ENCODE measurements at places on chromosomes 11 and 22. TPM values are rescaled to one million over a fixed set of nuclear protein-coding genes. Genes with fewer than 3 reads are reported as not detected.

NCR3LG1 gene
- not detected for polyA plus RNA-seq

SAC3D1 gene
- 5.4 TPM for polyA plus RNA-seq

SYCE3 gene
- not detected for polyA plus RNA-seq

METTL15 gene
- 5.9 TPM for polyA plus RNA-seq

ACTN3 gene
- polyA plus RNA-seq, result not detected

OR8D4 gene
- polyA plus RNA-seq, result not detected

NEFH gene
- not detected for polyA plus RNA-seq

CCDC87 gene
- 0.13 TPM for polyA plus RNA-seq

CD6 gene
- 6.4 TPM for polyA plus RNA-seq

C2CD2L gene
- polyA plus RNA-seq, result 1.1 TPM

OR4A16 gene
- not detected for polyA plus RNA-seq

SLC6A5 gene
- polyA plus RNA-seq, result not detected

- no peak for DNase-seq
Measured at GRCh38 chr11:33909150-33909549, 17.3 kb upstream of the LMO2 start.

DNA sequence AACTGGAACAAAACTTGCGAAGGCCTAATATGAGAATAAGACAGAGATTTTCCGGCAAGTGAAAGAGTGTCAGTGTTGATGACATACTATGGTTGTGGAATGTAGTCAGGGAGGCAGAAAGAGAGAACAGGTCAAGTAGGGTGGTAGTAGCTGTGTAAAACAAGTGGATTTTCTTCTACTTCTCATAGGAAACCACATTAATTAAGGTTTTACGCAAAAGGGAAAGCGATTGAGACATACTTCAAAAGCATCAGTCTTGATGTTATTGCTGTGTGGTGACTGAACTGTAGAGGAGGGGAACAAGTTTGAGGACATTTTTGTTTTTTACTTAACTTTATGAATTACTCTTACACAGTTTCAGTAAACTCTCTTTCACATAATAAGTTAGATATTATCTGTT lies 186.0 kb upstream of the CNTN5 start:
- DNase-seq, result no peak

GRCh38 chr11:59923813-59924212 lies 14.4 kb upstream of the OOSP1 start:
- no peak for DNase-seq

DNA sequence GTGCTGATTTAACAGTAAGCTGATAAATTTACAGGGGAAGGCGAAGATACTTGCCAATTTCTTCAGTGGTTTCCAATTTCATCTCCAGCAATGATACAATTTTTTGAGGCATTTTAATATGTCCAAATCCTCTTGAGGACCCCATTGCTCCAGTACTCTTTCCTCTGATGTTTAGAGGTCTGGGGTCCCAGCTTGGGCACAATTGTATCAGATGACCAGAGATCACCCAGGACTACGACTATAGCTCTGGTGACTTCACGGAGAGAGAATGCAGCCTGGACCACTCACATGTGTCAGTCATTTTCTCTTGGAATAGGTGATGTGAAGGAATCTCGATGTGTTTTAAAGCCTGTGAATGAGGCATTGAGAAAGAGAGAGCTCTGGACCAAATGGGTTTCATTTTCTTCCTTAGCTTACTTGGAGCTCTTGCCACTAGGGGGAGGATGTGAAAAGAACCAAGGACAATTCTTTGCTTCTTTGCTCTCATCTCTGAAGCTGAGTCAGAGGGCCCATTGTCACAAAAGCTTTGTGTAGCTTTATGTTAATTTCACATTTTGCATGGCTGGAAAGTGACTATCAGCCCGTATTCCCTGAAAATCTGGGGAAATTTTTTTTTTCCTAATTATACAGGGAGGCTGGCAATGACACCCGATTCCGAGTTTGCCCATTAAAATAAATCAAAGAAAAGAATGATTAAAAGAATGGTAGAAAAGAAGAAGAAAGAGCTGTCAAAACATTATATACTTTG lies 6.7 kb upstream of the CCDC90B start:
- peak; percentile 30 for DNase-seq

DNA sequence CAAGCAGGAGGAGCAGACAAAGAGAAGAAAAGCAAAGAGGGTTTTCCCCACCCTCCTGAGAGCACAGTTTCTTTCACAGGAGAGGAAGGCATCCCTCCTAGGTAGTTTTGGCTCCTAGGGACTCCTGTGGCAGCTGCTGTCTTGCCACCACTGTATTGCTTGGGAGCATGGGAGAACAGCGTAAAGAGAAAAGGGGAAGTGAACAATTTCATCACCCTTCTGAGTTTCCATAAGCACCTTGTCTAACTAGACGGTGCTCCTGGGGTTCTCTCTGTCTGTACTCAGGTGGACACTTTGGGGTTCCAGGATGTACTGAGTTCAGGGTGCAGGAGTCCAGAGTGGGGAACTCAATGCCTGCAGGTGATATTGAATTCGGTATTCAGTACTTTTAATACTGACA lies 1430.5 kb downstream of the TBC1D22A start:
- DNase-seq, result no peak

GRCh38 chr11:1205121-1205986 lies 17.5 kb upstream of the MUC5B start:
- DNase-seq, result no peak

DNA sequence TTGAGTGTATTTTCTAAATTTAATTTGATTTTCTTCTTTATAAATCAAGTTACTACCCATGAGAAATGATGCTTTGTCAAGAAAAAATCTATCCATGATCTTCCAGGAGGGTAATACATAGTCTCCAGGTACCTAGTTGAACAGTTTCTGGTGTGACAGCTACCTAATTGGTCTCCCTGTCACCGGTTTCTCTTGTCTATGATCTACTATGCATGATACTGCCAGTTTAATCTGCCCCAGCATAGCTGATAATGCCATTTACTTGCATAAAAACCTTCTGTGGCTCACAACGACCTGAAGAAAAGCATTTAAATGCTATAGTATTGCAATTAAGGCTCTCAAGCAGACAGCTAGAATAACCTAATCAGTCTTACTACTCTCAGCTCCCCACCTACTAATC lies 349.5 kb downstream of the DLG2 start:
- no peak for DNase-seq

DNA sequence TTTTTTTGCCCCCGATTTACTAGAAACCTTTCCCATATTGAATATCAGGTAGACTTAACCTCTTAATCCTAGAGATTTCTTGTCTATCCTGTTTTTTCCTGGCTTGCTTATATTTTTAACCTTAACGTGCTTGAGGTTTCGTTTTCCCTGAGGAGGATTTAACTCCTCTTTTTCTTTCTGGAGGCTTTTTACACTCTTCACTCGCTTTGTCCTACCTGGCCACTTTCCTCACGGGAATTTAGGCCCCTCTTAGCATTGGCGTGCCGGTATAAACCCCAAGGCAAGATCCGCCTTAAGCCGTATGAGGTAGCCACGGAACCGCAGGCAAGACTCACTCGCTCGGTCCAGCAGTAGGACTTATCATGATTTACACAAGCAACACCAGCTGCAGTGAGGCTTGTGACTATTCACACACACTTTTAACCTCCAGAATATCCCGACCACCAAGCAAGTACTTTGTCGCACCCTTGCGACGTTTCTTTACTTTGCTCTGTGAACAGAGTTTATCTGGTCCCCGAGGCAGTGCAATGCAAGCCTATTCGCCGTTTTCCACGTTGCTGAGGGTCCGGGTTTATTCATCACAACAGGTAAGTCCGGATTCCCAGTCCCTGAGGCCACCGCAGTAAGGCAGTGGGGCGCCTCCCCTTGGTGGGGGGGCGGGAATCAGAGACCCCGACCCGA lies 20.6 kb upstream of the ALDH3B2 start:
- no peak for DNase-seq

DNA sequence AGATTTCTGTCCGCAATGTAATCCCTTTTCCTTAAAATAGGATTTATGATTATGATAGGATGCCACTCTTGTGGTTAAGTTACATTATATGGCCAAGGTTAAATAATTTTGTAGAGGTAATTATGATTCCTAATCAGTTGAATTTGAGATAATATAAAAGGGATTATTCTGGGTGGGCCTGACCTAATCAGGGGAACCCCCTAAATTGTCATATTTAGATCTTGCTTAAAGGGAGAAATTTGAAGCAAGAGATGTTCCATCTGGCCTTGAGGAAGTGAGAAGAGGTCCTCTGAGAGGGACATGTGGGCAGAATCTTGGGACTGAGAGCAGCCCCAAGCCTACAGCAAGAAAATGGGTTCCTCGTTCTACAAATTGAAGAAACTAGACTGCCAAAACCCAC lies 1550.1 kb upstream of the TENM4 start:
- DNase-seq, result no peak

GRCh38 chr11:22976146-22976545 lies 115.9 kb upstream of the CCDC179 start:
- no peak for DNase-seq

GRCh38 chr22:47599753-47600152 lies 837.3 kb downstream of the TBC1D22A start:
- no peak for DNase-seq

DNA sequence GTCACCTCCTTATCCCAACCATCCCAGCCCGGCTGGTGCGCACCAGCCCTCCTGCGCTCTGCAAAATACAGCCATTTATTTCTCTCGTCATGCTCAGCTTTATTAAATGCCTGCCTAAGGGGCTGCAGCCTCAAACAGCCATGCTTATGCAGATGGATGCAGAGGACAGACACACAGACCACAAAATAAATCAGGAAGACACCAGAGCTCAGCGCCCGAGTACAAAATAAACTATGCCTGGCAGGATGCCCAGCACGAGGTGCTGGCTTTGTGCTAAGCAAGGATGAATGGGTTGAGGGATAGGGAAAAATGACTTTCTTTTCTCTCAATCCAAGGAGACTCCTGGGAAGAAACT lies 70.5 kb downstream of the RPUSD4 start:
- no peak for DNase-seq

- no peak for DNase-seq
Measured at GRCh38 chr11:70089631-70090030, 11.5 kb downstream of the ANO1 start.

GRCh38 chr11:128796270-128796669 lies 70.8 kb downstream of the KCNJ1 start:
- DNase-seq, result no peak

DNA sequence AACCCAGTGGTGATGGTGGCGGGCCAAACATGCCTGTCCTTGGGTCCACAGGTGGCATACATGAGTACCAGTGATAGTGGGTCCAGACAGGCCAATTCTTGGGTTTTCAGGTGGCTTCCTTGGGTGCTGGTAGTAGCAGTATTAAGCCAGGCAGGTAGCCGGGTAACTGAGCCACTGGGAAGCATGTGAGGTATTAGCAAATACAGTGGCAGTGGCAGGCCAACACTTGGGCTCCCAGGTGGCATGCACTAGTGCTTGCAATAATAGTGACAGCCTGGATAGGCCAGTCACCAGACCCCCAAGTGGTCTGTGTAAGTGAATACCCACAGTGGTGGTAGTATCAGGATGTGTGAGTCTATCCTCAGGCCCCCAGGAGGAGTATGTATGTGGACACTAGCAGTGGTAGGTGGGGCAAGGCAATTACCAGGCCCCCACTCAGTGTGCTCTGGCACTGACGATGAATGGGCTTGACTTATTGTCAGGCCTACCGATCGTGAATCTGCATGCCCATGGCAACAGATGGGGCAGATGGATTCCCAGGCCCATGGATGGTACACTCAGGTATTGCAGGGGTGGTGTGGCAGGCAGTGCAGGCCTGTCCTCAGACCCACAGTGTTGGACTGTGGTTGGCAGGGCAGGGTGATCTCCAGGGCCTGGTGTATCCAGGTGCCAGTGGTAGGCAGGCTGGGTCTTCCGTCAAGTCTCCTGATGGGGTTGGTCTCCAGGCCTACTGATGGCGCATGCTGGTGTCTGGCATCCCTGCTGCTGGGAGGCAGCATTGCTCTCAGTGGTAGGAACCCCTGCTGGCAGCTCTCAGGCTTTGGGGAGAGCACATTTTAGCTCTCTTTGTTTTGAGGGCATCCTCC lies 840.7 kb downstream of the FAM181B start:
- no peak for DNase-seq

GRCh38 chr22:27238935-27239510 lies 562.5 kb downstream of the MN1 start:
- no peak for DNase-seq

GRCh38 chr22:45208993-45209838 lies 31.5 kb downstream of the KIAA0930 start:
- DNase-seq, result no peak

- no peak for DNase-seq
Measured at GRCh38 chr11:92765965-92766371, 203.5 kb upstream of the MTNR1B start.

- DNase-seq, result no peak
Measured at GRCh38 chr11:45704635-45705034, 39.2 kb upstream of the CHST1 start.

DNA sequence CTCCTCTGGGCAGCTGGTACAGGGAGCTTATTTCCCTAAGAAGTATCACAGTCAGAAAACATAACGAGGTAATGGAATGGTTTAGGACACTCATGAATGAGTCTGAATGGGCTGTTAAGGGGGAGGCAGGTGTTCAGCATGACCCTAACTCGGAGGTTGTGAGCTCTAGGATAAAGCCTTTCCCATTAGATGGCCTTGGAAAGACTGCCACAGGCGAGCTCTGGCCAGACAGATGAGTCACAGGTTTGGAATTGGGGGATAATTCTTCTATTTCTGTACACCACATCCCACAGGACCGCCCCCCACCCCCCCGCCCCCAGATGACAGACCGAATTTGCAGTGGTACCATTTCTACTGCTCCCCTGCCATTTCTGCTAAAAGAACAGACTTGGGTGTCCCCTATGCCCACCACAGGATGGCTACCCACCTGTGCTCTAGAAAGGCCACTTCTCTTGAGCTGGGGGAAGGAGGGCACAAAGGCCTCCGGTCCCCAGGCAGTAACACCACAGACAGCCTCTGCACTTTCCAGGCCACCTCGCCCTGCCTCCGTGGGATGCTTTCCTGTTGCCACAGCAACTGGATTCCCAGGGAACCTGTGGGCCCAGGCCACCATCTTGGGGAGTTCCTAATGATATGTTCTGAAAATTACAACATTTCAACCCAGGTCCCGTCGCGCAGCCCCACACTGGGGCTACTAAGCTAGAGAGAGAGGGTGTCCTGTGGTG lies 76.7 kb downstream of the TRIM29 start:
- DNase-seq, result no peak

DNA sequence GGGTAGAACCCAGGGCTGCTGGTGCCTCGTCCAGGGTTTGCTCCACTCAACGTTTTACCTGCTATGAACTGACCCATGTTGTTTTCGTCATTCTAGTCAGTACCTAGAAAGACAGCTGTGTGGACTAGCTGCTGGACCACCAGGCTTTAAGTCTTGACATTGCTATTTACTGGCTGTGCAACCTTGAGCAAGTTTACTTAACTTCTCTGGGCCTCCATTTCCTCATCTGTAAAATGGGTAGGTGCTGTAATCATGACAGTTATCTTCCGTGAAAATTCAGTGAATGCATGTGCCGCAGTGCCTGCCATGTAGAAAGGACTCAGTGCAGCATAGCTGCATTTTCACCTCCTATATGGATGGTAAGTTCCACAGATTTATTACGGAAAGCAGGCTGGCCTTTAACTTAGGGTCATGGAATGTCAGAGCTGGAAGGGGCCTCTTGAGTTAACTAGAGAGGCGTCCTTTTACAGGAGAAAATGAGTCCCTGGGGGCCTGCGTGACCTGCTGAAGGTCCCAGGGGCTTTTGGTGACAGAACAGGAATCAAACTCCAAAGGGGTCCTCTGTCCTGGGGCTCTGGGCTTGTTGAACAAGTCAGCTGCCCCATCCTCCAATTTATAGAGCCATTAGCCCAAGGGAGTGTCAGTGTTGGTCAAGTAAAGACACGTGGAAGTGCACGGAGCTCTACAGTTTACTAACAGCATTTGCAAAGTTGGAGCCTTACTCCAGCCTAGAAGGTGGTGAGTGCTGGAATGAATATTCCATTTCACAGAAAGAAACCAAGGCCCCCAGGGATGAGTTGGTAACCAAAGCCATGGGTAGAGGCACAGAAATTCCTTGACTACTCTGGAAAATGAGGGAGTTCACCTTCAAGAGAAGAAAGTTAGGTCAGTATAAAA lies 12.0 kb upstream of the MALAT1 start:
- DNase-seq, result no peak

Data from naive B cell (primary cell).